ENCODE measurements at places on chromosomes 5 and 9.

- no peak for DNase-seq
Measured at GRCh38 chr9:136757328-136757727, 715 bp downstream of the LCN8 start.

GRCh38 chr9:38017149-38017884, 51.7 kb downstream of the SHB start:
- DNase-seq: peak; percentile 78

- peak; percentile 47 for DNase-seq
Measured at GRCh38 chr5:137320056-137321045, 178.8 kb downstream of the SPOCK1 start.

GRCh38 chr5:9174446-9174845, 371.4 kb downstream of the SEMA5A start:
- no peak for DNase-seq

- DNase-seq: peak; percentile 22
Measured at GRCh38 chr5:159697530-159697929, 218.8 kb upstream of the ADRA1B start.

DNA sequence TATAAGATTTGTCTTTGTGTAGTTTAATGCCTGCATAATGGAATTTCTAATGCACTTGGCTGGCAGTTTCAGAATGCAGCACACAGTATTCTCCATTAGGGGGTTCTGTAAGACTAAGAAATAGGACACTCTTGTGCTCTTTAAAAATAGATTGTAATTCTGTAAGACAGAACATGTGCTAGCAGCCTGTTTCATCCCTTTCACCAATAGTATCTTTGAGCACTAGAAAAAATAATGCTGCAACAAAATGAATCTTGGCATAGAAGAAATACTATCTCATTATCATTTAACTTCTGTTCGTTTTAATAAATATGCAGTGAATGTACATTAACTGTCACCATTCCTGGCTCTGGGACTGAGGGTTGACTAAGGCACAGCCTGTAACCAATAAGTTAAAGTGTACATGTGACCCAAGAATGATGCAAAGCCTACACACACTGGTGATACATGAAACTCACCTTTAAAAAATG, 23.8 kb upstream of the ZNF622 start:
- peak; percentile 73 for DNase-seq

Measured in iris pigment epithelial cell (primary cell).